ENCODE measurements at places on chromosomes 16 and 17.

DNA sequence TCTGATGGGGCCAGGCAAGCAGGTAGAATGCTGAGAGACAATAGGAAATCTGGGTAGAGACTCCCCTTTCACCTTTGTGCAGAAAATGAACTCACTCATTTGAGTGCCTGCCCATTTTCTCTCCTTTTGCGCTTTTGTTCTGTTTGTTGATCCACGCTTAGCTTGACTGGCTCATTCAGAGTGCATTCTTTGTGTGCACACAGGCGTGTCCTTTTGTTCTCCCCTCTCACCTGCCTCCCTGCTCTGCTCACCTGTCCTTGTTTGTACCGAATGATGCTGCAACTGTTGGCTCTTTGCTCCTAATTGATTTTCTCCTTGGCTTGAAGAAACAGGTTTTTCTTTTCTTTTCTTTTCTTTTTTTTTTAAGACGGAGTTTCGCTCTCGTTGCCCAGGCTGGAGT is 15.8 kb downstream of the PGS1 start:
- no peak for DNase-seq

- DNase-seq = no peak
These were observed 99.8 kb upstream of the TBX2 start for GRCh38 chr17:61299517-61300513.

DNA sequence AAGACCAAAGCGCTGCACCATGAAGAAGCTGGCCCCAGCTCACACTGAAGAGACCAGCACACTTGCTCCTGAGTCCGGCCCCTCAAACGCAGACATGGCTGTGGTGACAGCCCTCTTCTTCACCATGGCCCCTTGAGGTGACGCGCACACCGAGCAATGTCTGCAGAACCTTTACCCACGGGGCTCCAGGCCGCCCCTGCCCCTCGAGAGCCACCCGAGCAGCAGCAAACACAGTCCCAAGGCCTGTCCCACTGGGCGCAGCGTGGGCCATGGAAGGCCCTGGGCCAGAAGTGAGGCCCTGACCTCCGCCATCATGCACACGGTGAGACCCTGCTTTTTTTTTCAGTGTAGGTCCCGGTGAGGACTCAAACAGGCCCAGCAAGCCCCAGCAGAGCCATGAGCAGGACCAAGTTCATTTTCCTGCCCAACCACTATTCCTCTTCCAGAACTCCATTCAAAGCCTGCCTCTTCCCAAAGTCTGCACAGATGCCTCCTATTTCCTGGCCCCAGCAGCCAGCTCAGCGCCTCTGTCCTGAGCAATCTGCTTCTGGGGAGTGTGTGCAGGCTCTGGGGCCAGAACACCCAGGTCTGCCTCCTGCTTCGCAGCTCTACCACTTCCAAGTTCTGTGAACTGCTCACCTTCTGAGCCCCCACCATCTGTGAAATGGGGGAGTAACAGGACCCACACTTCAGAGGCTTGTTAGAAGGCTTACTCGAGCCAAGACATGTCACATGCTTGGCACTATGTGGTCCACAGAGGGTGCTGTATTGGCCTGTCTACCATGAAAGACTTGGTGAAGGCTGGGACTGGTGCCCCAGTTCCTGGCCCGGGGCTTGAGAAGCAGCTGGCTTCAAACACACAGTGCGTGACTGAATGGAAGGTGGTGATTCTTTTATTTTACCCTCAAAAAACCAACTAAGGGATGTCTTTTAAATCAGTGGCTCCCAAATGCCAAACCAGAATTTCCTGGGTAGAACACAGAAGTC is 35.7 kb upstream of the GSG1L start:
- no peak for DNase-seq

GRCh38 chr17:48727415-48728175 is 955 bp downstream of the HOXB13 start:
- DNase-seq = no peak

DNA sequence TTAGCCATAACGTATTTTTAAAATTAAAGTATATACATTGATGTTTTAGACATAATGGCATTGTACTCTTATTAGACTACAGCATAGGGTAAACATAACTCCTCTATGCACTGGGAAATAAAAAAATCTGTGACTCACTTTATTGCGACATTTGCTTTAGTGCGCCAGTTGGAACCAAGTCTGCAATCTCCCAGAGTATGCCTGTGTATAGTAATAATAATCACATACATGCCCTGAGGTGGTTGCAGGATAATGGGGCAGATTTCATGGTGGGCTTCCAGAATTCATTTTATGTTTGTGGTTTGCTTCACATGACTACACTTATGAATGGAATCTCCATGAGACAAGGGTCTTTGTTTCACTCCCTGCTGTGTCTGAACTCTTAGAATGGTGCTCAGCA is 66.9 kb upstream of the N4BP1 start:
- no peak for DNase-seq
